Spinal cord (tissue), 10 donors: ENCODE measurements at places on chromosomes 5 and 9. TPM values are rescaled to one million over a fixed set of nuclear protein-coding genes. Genes with fewer than 3 reads are reported as not detected.
A peak's percentile ranks its signal among the peaks of the same experiment; 100 is the strongest.

- DNase-seq, result no peak
Observed at GRCh38 chr5:116462500-116462899, 112.1 kb downstream of the SEMA6A start.

GRCh38 chr5:33472805-33473409, 32.1 kb downstream of the TARS1 start:
- no peak for DNase-seq

DNA sequence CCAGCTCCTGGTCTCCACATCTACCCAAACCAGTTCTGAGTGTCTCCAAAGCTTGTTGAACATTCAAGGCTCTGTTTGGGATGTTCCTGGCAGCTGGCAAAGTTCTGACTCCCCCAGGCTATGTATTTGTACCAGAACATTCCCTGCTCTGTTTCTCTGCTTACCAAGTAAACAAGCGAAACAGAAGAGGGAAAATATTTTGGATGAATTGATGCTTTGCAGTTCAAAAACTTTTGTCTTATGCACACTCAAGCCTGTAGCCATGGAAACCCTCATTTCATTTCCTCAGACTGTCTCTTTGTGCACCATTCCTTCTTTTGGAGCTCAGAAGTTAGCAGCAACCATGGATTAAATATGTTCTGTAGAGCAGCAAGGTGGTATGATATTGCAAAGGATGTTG, 145.8 kb downstream of the ACTL7B start:
- DNase-seq, result no peak

- DNase-seq, result no peak
Observed at GRCh38 chr9:83956086-83956435, 24.0 kb downstream of the HNRNPK start.

- no peak for DNase-seq
Observed at GRCh38 chr9:21265421-21266189, 25.8 kb upstream of the IFNA14 start.

GRCh38 chr9:129811967-129812363, 9.0 kb downstream of the TOR1B start:
- no peak for DNase-seq

DNA sequence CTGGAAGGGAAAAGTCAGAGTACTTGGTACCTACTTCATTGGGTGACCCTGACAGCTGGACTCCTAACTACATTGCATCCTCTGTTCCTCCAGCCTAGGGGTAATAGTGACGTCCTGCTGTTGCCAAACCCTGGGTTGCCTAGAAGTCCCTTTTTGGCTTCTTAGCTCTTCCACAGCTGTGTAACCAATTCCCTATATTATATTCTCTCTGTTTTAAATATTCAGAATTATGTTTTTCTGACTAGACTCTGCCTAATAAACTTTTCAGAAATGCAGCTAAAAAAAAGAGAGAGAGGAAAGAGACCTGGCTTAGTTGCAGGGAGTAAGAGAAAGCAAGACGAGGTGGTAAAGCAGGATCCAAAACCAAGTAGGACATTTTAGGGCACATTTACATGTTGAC, 28.4 kb downstream of the MCTP1 start:
- DNase-seq, result no peak

- no peak for DNase-seq
Observed at GRCh38 chr5:128014578-128014977, 69.0 kb upstream of the SLC12A2 start.

DNA sequence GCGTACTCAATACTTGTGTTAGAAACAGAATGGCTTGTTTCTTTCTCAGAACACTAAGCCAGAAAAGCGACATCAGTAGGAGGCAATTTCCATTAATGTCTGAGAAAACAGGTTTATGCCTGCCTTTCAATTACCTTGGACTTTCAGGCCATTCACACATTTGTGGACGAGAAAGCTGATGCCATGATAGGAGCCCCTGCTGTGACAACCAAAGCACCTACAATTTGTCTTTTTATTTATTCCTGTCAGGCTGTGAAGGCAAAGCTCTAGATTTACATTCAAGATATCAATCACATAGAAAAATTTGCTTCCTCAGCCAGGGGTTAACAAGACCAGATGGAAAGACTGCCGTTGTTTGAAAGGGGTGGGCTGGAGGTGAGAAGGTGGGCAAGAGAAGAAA, 76.2 kb downstream of the C7 start:
- no peak for DNase-seq

GRCh38 chr5:5141625-5142525, 1.7 kb downstream of the ADAMTS16 start:
- DNase-seq, result peak; percentile 86

- DNase-seq, result no peak
Observed at GRCh38 chr5:38716516-38716915, 129.3 kb upstream of the OSMR start.

GRCh38 chr9:19481121-19481870, 72.5 kb downstream of the ACER2 start:
- no peak for DNase-seq

- DNase-seq, result no peak
Observed at GRCh38 chr5:73867345-73868335, 241.6 kb downstream of the ARHGEF28 start.

- DNase-seq, result no peak
Observed at GRCh38 chr5:172659570-172659908, 18.5 kb downstream of the NEURL1B start.

GRCh38 chr5:58462623-58463230, 2.8 kb upstream of the PLK2 start:
- DNase-seq, result peak; percentile 85

The PCDHGA3 gene
- 9.2 TPM for total RNA-seq

The IL9 gene
- not detected for total RNA-seq

The TPM2 gene
- 191 TPM for total RNA-seq

The RGMB gene
- total RNA-seq, result 36.9 TPM

The ZDHHC21 gene
- total RNA-seq, result 14.9 TPM

The PCDHA1 gene
- 4.5 TPM for total RNA-seq

The PCDHA11 gene
- total RNA-seq, result 10.8 TPM

The MYO10 gene
- total RNA-seq, result 27.9 TPM

The LSM11 gene
- 18.7 TPM for total RNA-seq

The ANGPTL2 gene
- total RNA-seq, result 22.1 TPM

The TAF11L5 gene
- not detected for total RNA-seq
